Activated CD8-positive, alpha-beta memory T cell treated with anti-CD3 and anti-CD28 coated beads for 48 hours (primary cell): ENCODE measurements at places on chromosomes 3 and 15.

- DNase-seq, result no peak
Observed at GRCh38 chr3:11244121-11244677, 28.0 kb upstream of the ATG7 start.

GRCh38 chr15:74317820-74318375, 49.5 kb downstream of the CYP11A1 start:
- no peak for DNase-seq

DNA sequence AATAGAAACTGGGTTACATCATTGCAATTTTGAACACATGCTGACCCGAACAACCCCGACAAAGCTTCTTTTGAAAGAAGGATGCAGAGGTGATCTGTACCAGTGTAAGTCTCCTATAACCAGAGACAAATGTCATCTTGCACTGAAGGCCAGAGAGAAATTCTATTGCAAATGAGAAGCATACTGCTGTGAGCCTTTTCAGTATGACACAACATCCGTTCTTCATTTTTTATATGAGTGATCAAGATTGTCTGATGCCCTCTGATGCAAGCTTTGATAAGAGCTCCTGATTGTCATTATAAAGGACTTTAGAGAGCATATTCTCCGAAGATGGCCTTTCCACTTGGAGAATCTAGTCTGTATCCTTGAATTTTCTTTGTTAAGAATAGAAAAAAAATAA, 36.9 kb downstream of the PCOLCE2 start:
- DNase-seq, result no peak

- DNase-seq, result no peak
Observed at GRCh38 chr15:38756441-38756840, 191.8 kb upstream of the RASGRP1 start.

DNA sequence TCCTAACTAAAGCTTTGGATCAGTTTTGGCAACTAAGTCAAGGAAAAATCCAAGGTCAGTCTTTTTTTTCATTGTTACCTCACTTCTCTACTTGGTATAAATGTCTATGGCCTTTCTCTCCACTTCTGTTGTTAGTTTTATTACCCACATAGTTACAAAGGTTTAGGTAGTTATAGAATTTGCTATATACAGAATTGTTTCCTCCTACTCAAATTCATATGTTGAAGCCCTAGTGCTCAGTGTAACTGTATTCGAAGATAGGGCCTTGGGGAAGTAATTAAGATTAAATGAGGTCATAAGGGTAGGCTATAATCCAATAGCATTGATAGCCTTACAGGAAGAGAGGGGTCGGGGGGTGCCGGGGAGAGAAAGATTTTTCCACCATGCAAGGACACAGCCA, 19.7 kb upstream of the STIMATE start:
- no peak for DNase-seq

DNA sequence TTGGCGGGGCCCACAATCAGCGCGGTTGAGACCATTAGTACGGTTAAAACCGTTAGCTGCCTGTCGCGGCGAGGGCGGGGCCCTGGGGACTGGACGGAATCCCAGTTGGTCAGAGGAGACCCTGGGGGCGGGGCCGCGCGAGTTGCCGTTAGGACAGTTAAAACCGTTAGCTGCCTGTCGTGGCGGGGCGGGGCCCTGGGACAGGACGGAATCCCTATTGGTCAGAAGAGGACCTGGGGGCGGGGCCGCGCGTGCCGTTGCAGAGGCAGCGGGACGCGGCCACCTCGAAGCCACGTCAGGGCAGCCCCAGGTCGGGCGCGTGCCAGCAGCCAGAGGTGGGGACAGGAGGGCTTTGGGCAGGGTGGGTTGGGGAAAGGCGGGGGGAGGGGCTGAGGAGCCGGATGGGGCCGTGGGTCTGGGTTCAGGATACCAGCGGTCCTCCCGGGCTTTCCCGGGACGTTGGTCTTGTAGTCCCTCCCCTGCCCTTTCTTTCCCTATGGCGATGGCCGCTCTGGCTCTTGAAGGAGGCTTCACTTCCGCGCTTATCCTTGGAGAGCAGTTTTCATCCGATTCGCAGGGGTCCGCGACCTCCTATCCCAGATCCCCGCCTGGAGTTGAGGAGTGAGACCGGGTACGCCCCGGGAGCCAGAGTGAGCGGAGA, 28.0 kb downstream of the KLHDC8B start:
- DNase-seq, result no peak

- DNase-seq, result no peak
Observed at GRCh38 chr3:61832375-61833229, 271.2 kb downstream of the PTPRG start.

DNA sequence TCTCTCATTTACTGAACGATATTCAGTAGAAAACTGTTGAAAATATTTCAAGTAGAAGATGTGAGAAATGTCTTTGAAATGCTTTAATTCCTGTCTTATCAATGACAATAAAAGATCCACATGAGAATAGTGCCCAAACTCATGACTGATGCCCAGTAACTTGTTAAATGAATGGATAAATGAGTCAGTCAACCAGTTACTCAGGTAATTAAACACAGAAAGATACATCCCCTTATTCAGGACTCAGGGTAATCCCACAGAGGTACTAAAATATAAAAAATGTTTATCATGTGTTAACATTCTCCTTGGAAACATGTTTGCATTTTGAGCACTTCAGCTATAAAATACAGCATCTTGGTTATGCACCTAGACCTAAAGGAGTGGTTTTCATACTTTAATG, 169.5 kb downstream of the MBNL1 start:
- DNase-seq, result no peak

DNA sequence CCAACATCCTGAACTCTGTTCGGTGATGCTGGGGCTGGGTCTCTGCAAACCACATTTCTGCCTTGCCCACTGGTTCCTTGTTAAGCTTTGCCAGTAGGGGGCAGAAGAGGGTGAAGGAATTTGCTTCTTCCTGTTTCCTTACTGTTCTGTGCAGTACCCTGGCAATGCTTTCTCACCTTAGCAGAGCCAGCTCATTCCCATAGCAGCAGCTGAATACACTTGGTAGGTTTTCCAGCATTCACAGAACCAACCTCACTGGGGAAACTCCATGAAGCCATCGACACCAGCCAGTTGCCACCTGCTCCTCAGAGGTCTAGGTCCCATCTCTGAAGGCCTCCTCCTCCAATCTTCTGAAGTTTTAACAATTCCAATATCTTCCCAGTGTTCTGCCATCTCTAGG, 308.4 kb downstream of the PDCD6IP start:
- no peak for DNase-seq

GRCh38 chr15:47582233-47582632, 135.1 kb upstream of the SEMA6D start:
- DNase-seq, result no peak

GRCh38 chr15:73326157-73326556, 42.6 kb downstream of the HCN4 start:
- DNase-seq, result no peak

- no peak for DNase-seq
Observed at GRCh38 chr3:144200004-144200403, 228.4 kb downstream of the DIPK2A start.

DNA sequence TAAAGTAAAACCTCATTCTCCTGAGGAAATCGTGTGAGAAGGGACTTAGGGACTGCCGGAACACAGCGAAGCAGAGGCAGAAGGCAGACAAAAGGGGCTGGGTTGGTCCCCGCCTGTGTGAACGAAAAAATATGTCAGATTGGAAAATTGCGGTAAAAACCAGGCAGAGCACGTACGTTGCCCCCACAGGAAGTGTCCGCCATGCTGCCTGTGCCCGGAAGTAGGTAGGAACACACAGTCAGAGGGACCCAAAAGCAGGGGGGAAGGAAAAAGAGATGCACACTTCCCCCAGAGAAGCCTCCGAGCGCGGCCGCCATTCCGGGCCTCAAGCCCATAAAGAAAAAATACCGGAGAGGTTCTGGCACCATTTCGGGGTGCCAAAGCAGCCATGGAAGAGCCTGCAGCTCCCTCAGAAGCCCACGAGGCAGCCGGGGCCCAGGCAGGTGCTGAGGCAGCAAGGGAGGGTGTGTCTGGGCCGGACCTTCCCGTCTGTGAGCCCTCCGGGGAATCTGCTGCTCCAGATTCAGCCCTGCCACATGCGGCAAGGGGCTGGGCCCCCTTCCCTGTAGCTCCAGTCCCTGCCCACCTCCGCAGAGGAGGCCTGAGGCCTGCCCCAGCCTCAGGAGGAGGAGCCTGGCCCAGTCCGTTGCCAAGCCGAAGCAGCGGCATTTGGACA, at the start of gene MKRN3:
Gene MKRN3, plus strand, starts transcription at position 280 of the 676 bp plus-strand sequence. Its CDS starts 109 bp downstream, at position 389.
- no peak for DNase-seq

GRCh38 chr3:89032346-89033013, 74.9 kb upstream of the EPHA3 start:
- DNase-seq, result no peak

- no peak for DNase-seq
Observed at GRCh38 chr15:63323798-63324563, 46.6 kb downstream of the APH1B start.

DNA sequence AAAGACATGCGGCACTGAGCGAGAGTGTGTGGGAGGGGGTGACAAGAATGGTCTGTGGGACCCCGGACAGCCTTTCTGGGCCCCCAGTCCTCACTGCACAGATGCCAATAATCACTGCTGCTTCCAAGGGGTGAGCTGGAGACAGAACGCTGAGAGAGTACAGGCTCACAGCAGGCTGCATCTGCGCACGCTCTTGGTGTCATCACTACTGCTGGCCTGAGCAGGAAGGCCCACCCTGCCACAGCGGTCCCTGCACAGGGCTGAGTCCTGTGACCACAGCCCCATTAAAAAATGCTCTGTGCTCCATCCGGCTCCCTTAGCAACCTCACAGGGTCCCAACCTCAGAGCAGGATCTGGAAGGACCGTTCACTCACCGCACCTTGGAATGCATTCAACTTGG, 205.5 kb upstream of the NSMCE3 start:
- no peak for DNase-seq

GRCh38 chr3:81173514-81173913, 587.9 kb downstream of the GBE1 start:
- DNase-seq, result no peak
